ENCODE measurements at places on chromosomes 6 and 20.

- DNase-seq, result no peak
These were observed 686.2 kb upstream of the SLC35B3 start for GRCh38 chr6:9121549-9121948.

DNA sequence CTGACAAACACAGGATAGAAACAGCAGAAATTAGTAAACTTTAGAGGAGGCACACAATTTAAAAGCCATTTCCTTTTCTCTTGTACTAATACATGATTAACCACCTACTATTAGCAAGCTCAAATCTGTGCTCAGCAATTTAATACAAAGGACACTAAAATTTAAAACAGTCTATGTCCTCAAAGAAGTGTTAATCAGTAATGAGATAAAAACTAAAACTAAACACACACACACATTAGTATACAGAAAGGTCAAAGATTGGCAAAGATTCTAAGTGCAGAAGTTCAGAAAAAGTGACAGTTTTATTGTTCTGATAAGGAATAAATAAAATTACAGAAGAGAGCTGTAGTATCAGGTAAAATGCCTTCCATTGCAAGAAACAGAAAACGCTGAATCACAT is 73.9 kb upstream of the RUNX2 start:
- DNase-seq, result no peak

DNA sequence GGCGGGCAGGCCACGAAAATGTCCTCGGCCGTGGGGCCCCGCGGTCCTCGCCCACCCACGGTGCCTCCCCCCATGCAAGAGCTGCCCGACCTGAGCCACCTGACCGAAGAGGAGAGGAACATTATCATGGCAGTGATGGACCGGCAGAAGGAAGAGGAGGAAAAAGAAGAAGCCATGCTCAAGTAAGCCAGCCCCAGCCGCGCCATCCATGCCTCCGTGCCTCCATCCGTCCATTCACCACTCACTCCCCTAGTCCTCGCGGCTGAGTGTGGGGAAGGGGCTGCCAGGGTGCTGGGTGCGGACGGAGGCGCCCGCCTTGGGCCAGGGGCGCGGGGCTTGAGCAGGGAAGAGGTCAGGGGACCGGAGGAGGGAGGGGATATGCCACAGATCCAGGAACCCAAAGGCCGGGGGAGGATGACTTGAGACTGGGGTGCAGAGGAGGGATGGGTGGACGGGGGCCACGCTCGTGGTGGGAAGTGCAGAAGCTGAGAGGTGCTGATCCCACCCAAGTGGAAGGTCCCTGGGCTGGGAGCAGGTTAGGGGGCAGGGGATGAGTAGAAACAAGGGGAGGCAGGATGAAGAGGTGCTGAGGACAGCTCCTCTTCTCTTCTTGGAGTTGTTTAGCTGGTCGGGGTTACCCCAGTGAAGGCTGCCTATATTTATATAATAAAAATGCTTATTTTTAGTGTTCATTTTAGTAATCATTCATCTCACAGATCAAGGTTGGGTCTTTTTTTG is 825 bp downstream of the RIMS1 start:
- DNase-seq, result no peak

DNA sequence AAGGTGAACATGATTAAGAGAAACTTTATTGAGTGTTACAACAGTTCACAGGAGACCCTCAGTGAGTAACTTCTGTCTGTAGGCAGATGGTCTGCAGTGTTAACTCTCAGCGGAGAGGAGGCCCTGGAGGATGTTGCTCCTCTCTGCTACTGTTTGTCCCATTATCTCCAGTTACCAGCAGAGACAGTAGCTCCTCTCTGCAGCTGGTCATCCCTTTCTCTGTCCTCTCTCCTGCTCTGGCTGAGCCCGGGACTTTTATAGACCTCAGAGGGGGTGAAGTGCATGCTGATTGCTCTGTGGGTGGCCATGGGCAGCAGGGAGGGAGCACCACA is 5.7 kb downstream of the GTSF1L start:
- DNase-seq, result no peak

DNA sequence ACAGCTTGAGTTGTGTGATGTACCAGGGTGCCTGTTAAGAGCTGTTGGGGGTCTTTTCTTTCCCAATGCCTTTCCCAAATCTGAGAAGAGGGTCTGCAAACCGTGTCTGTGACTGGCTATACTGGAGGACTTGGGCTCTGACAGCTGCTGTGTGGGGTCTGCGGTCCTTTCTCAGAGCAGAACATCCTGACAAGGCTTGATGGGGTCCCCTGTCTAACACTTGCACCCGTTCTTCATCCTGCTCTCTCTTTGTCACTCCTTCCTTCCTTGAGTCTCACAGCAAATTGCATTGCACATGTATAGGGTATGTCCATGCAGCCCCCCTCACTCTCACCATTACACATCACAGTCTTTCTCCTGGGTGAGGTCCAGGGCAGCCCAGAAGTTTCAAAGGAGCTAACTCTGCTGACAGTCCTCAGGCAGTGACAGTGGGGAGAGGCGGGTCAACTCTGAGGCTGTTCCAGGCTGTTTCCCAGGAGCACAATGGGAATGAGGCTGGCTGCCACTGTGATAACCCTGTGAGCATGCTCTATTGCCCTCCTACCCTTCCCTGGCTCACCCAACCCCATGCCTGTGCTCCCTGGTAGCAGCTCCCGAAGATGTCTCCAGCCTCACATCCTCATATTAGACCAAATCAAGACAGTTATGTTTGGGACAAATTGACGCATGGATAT is 163.2 kb upstream of the GGTLC1 start:
- no peak for DNase-seq

- no peak for DNase-seq
These were observed 348 bp upstream of the AFDN start for GRCh38 chr6:167826230-167826895.

DNA sequence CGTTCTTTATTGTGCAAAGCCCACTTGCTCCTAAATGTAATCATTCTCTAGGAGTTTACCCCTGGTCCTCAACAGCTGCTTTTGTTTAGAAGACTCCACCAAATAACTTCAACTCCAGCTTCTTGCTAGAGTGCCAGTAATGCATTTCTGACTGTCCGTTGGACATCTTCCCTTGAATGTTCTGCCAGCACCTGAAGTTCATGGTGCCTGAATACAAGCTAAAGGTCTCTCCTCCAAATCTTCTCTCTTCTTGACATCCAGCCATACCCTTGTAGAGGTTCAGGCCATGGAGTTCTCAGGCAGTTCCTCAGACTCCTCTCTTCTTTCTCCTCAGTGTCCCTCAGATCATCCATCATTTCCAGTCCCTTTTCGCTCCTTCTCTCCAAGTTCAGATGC is 21.7 kb downstream of the PHACTR2 start:
- DNase-seq, result no peak

DNA sequence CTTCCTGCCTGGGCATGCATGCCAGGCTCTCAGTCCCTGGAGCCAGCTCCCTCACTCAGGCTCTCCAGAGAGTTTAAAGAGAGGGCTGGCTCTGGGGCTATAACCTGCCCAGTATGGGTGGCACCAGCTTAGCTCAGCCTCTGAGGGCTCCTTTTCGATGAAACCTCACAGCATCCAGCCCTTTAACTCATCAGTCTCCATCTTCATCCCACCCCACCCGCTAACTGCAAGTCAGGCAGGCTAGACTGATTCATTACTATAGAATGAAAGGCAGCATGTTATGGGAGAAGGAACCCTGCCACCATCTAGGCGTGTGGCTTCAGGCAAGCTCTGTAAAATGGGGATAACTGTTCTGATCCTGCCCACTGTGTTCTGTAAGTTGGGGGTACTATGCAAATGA is 53.5 kb downstream of the RAB44 start:
- no peak for DNase-seq

DNA sequence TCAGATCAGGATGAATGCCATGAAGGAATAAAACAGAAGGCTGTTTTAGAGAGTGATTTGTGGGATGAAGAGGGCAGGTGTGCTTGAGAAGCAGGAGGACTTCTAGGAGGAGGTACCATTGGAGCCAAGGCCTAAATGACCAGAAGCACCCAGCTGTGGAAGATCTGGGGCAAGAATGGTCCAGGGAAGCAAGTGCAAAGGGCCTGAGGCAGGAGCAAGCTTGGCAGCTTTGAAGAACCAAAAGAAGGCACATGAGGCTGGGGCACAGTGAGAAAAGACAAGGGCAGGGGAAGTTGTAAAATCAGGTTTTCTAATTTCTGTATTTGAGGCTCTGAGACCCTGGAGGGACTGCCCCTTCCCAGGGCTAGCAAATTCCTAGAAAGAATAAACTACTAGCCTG is 9.8 kb downstream of the SLC13A3 start:
- DNase-seq, result no peak

- no peak for DNase-seq
These were observed 84.7 kb downstream of the UST start for GRCh38 chr6:148831531-148831930.

DNA sequence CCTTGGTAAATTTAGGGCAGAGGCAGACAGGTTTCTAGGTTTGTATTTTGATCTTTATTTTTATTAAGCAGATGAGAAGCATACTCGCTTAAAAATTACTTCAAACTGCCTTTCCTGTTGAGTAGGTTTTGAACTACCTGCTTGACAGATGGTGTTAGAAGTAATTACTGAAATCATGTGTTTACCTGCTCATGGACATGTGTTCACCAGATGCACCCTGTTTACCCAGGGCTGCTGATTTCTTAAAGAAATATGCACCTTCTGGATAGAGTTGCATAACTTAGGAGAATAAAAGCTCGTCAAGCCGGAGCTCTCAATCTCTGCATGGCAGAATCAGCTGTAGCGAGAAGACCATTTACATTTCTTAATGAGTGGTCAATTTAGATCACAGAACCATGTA is 165.1 kb downstream of the CDKAL1 start:
- no peak for DNase-seq

- no peak for DNase-seq
These were observed 226.8 kb upstream of the HS3ST5 start for GRCh38 chr6:114569669-114570068.
